ENCODE measurements at places on chromosomes 5 and 9.

DNA sequence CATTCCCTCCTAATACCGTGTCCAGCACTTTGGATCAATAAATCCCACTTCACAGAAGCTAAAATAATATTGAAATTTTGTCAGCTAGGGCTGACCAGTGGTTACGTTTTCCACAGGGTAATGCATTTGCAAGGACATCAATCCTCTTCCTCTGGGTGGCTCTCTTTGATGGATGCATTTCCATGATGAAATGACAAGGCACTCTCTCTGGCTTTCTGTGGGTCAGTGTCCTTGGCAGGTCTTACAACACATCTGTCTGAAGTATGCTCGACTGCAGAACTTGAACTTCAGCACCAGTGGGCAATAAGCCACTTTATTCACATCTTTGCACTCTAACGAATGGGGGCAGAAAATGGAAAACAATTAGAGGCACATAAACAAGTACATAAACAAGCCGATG lies 330.1 kb downstream of the ADAMTS6 start:
- DNase-seq: no peak

DNA sequence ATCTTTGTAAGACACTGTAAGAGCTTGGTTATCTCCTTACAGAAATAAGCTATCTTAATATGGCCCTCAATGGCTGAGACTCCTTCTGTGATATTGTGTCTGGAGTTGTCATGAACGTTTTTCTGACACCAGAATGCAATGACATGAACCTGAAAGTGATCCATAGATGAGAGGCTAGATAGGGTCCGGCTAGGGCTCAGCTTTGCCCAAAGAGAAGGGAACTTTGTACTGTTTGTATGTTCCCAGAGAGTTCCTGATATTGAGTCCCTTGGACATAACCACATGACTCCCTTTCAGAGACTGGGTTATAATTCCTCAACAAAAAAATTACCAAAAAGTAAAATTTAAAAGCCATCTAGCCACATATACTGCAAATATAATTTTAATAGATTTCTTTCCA lies 575.8 kb upstream of the CLINT1 start:
- DNase-seq: no peak

- no peak for DNase-seq
Measured at GRCh38 chr5:42944989-42945388, 95.1 kb downstream of the ANXA2R start.

GRCh38 chr5:36198281-36198680 lies 43.4 kb downstream of the NADK2 start:
- no peak for DNase-seq

DNA sequence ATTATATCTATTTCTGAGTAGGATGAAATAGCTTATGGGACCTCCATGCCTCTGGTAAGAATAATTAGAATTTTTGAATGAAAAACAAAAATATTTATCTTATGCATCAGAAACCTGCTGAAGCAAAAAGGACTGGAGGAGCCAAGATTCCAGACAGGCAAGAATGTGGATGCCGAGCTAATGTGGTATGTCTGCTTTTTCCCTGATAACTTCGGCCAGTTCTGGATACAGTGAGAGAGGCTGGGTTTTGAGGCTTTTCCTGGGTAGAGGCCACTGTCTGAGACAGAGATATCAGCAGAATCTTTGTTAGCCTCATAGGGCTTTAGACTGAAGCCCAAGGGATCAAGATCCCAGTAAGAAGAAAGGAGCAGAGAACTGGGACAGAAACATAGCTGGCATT lies 5.2 kb upstream of the CTNND2 start:
- DNase-seq: no peak

DNA sequence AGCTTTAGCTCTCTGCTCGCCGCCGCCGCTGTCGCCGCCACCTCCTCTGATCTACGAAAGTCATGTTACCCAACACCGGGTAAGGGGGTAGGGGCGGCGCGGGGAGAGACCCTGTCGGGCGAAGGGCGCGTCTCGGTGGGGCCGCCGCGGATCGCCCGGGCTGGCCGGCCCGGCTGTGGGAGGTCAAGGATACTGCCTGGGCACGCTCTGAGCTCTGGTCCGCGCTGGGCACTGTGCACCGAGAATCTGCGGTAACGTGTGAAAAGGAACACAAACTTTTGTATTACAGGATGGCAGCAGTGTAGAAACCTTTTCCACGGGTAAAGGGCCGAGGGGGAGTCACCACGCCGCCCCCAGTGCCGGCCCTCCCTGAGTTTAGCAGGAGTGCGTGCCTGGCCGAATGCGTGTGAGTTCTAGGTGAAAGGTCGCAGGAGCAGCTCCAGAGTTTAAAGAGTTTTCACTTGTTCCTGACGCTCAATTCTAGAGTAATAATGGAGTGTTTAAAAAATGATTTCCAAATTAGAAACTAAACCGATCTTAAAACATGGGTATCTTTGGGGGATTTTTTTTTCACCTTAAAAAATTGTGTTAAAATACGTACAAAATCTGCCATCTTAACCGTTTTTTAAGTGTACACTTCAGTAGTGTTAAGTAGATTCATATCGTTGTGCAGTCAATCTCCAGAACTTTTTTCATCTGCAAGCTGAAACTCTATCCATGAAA lies at the start of gene HSDL2:
TSS of gene HSDL2 (plus strand) at position 7 of the 723 bp plus-strand sequence. CDS start at position 63, 56 bp downstream.
- peak; percentile 2 for DNase-seq

- no peak for DNase-seq
Measured at GRCh38 chr5:6737043-6737941, 24.1 kb downstream of the TENT4A start.

DNA sequence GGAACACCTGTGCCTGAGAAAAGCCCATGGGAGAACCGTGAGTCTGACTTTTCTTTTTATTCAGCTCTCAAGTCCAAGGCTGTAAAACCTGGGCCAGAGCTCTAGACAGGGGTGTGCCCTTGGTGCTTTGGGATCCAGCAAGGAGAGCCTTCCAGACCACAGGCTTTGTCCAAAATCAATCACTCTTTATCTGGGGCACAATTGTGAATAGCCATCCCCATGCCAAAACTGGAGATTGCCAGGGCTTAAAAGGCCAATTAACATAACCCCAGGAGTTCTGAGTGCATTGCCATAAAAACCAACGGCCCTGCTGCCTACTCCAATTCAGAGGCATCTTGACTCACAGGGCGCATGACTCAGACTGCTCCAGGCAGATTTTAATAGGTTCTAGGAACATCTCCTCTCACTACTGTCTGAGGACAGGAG lies 391.8 kb downstream of the ARHGEF28 start:
- no peak for DNase-seq

DNA sequence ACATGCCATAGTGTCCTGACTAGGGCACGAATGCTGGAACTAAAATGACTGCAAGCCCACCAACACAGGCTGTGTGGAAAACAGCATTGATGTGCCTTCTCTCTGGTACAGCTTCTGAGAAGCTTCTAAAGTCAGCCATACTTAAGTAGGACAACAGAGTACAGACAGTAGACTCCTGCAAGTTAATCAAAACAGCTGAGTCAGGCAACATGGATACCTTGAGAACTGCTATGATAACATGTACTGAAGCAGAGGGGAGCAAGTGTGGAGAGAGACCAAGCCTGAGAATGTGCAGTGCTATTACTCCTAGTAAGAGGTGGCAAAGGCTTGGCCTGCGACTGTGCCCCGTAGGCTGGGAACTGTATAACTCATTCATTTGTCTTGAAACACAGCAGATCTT lies 2.5 kb downstream of the ISCA1 start:
- no peak for DNase-seq

- DNase-seq: no peak
Measured at GRCh38 chr9:115333277-115334070, 215.5 kb upstream of the TNC start.

DNA sequence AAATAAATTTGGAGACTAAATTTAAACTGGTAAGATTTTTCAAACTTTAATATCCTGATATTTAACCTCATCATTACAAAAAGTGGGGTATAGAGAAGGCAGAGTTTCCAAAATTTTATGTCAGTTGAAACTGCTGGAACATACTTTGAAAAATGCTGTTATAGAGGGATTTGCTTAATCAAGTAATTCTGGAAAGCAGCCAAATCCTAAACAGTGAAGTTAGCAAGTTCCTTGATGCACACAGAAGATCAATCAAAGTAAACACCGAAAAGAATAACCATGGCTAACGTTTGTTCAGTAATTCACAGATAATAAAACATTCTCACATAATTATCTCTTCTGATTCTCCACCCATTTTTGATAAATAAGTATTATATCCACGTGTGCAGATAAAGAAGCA lies 8.1 kb upstream of the PRR16 start:
- DNase-seq: no peak

GRCh38 chr9:33450621-33451146 lies 3.3 kb upstream of the AQP3 start:
- no peak for DNase-seq

- no peak for DNase-seq
Measured at GRCh38 chr5:80399526-80400239, 8.2 kb upstream of the ZFYVE16 start.

GRCh38 chr5:67015541-67016191 lies 180.9 kb downstream of the CD180 start:
- no peak for DNase-seq

DNA sequence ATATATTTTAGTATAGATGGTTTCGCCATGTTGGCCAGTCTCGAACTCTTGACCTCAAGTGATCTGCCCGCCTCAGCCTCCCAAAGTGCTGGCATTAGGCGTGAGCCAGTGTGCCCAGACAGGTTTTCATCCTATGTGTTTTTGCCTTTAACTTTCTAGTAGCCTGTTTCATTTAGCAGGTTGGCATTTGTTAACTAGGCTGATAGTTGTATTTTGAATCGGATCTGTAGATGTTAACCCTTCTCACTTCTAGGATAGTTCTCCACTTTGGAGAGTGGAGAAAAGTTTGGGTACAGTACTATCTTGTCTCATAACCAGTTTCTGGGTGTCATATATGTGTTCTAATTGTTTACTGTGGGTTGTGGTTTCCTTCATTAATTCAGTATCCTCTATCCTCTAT lies 7.3 kb upstream of the FGF18 start:
- DNase-seq: no peak

GRCh38 chr5:143898916-143899591 lies 87.1 kb downstream of the HMHB1 start:
- no peak for DNase-seq

DNA sequence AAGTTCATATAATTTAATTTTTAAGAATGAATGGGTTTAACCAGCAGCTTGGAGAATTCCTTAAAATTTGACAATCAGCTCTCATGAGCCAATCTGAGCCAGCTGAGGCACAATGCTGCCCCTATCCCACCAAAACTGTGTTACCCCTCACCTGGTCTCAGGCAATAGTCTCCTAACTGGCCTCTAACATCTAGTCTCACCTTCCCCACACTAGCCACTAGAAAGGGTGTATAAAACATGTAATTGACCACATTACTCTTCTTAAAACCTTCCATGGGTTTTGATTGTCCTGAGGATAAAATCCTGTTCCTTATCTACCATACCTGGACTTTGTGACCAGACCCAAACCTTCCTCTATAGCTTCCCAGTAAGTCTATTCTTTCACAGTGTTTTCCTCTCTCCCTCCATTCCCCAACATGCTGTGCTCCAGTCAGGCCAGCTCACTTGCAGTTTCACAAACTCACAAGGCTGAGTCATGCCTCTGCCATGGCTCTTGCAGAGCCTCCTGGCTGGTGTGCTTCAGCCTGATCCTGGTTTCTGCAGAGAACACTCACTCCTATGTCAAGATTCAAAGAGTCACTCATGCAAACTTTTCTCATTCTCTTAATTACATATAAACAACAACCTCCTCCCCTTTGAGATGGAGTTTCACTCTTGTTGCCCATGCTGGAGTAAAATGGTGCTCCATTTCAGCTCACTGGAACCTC lies 16.0 kb upstream of the ZCCHC7 start:
- no peak for DNase-seq

- no peak for DNase-seq
Measured at GRCh38 chr5:124065508-124065907, 553.5 kb downstream of the CSNK1G3 start.

GRCh38 chr9:115261656-115262081 lies 143.7 kb upstream of the TNC start:
- no peak for DNase-seq

GRCh38 chr5:101482931-101483330 lies 579.8 kb upstream of the ST8SIA4 start:
- no peak for DNase-seq

DNA sequence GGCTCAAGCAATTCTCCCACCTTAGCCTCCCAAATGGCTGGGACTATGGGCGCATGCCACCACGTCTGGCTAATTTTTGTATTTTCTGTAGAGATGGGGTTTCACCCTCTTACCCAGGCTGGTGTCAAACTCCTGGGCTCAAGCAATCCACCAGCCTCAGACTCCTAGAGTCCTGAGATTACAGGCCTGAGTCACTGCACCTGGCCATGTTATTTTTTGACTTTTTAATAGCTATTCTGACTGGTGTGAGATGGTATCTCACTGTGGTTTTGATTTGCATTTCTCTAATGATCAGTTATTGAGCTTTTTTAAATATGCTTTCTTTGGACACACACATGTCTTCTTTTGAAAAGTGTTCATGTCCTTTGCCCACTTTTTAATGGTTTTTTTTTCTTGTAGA lies 38.2 kb downstream of the FBXW2 start:
- DNase-seq: no peak

GRCh38 chr9:108776920-108777639 lies 78.7 kb downstream of the ACTL7B start:
- DNase-seq: no peak

DNA sequence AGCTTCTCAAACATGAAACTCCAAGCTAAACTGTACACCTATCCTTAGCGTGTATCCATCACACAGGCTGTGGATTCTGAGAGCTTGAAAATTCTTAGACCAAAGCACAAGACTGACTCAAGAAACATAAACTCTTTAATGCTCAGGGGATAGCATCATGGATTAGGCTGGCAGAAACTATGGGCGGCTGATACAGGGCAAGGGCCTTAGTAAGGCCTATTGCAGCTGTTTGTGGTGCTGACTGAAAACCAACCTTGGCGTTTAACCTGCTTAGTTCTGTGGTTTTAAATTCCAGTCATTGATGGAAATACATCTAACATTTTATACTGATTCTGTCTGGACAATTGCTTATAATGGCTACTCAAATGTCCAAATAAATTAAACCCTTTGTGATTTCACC lies 183.7 kb downstream of the TLR4 start:
- DNase-seq: no peak

GRCh38 chr9:129702589-129703520 lies 37.4 kb downstream of the PRRX2 start:
- no peak for DNase-seq

GRCh38 chr5:111075520-111075919 lies 4.0 kb downstream of the TSLP start:
- DNase-seq: no peak

- DNase-seq: no peak
Measured at GRCh38 chr5:6710551-6711318, 2.5 kb upstream of the TENT4A start.

DNA sequence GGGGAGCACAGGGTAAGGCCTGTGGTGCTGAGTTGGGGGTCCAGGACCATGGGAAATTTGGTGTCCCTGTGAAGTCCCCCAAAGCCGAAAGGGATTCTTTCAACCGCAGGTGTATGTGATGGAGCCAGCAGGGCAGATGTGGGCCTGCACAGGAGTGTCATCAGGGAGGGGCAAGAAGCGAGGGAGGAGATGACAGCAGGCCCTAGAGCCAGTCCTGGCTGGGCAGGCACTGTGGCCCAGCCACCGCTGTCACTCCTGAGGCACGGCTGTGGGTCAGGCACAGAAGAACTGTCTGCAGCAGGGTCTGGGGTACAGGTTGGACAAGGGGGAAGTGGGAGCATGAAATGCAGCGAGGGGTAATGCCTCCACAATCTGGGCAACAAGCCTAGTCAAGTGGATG lies 4.8 kb downstream of the HK3 start:
- no peak for DNase-seq

- DNase-seq: no peak
Measured at GRCh38 chr5:60148366-60148765, 254.8 kb upstream of the PDE4D start.

Data from stimulated activated CD4-positive, alpha-beta T cell treated with anti-CD3 and anti-CD28 coated beads, Interleukin-4, amount 100 ng/mL, for 4 hours (primary cell).